ENCODE measurements at places on chromosomes 5 and 9. TPM values are rescaled to one million over a fixed set of nuclear protein-coding genes. Genes with fewer than 3 reads are reported as not detected.

The PCDHGB3 gene
- 2.6 TPM for total RNA-seq

The CA9 gene
- 0.55 TPM for total RNA-seq

The DNLZ gene
- total RNA-seq, result 15.5 TPM

The CNTFR gene
- total RNA-seq, result 2.9 TPM

The IFNA21 gene
- total RNA-seq, result not detected
